ENCODE measurements at places on chromosomes 6 and 20.

DNA sequence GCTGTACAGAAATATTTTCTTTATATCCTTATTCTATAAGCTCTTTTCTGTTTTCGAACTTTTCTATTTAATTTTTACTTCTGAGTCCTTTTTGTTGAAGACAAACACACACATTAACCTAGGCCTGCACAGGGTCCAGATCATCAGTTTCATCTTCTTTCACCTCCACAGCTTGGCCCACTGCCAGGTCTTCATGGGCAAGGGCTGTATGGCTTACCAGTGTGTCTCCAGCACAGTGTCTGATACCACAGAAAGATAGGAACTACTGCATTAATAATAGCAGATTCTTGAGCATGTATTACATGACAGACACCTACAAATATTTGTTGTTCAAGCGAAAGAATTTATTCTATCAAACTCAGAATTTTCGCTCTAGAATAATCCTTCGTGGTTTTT lies 24.4 kb downstream of the QKI start:
- no peak for DNase-seq

GRCh38 chr20:10200330-10200729 lies 18.3 kb upstream of the SNAP25 start:
- no peak for DNase-seq

- no peak for DNase-seq
Observed at GRCh38 chr20:37775200-37775599, 81.4 kb downstream of the CTNNBL1 start.

GRCh38 chr6:71822625-71823024 lies 63.7 kb upstream of the RIMS1 start:
- DNase-seq, result no peak

DNA sequence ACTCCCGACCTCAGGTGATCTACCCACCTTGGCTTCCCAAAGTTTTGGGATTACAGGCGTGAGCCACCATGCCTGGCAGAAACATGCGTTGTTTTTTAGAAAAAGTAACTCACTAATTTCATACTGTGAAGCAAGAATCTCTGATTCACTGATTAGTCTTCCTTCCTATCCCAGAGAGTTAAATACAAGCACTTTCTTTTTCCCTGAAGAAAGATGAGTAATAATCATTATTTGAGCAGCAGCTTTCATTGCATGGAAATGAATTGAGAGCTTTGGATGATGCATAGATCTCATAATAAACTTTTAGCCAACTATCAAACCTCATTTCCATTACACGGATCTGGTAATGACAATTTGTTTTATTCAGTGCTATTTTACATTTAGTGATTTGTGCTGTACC lies 892.5 kb upstream of the EYS start:
- DNase-seq, result no peak

DNA sequence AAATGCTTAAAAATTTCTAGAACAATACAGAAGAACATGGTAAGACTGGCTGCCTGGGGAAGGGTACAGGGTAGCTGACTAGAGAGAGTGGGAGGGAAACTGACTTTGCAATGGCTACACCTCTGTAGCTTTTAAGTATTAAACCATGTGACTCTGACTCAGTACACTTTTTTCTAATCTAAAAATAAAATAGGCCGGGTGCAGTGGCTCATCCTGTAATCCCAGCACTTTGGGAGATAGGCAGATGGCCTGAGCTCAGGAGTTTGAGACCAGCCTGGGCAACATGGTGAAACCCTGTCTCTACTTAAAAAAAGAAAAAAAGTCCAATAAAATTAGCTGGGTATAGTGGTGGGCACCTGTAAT lies 18.5 kb downstream of the ATP9A start:
- DNase-seq, result no peak

- DNase-seq, result no peak
Observed at GRCh38 chr20:59644371-59644939, 40.1 kb downstream of the PHACTR3 start.

DNA sequence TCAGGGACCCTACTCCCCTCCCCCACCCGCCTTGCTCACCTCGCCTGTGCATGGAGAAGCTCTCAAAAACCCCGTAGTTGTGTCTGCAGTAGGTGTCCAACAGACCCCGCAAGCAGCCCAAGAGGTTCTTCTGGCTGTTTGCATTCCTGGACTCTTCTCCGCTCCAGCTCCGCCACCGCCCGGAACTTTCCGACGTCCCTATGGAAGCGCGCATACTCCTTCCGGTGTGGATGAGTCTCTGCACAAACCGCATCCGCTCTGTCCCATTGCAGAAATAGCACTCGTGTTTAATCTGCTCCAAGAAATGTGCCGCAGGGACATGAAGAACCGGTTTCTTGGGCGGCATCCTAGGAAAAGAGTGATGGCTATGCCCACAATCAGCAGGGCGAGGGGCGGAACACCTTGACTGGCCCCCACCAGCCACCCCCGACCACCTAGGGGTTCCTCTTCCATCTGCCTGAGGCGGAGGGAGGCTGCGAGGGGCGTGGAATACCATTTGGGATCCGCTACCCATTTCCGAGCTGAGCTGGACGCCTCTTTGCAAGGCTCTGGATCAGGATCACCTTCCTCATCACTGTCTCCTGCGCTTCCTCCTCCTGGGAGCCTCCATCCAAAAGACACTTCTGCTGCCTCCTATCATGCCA lies 20.2 kb downstream of the HLA-DRA start:
- DNase-seq, result no peak

GRCh38 chr20:36467076-36467999 lies 74.0 kb upstream of the MYL9 start:
- peak; percentile 30 for DNase-seq

DNA sequence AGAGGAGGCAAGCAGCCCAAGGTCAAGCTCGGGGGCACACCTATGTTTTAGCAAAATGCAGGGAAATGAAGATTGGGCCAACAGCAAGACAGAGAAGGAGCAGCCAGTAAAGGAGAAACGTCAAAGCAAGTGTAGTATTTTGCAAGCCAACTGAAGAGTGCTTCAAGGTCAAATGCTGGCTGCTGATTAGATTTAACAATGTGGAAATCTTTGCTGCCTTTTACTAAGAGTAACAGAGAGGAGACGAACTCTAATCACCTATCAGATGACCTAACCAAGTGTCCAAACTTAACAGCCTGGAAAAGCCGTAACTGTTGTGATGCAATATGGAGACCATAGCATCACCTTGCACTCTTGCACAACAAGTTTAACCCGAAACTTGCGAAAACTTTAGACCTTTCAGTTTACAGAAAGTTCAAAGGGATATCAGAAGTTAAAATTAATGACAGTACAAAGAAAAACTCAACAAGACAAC lies 30.4 kb downstream of the AKIRIN2 start:
- no peak for DNase-seq

DNA sequence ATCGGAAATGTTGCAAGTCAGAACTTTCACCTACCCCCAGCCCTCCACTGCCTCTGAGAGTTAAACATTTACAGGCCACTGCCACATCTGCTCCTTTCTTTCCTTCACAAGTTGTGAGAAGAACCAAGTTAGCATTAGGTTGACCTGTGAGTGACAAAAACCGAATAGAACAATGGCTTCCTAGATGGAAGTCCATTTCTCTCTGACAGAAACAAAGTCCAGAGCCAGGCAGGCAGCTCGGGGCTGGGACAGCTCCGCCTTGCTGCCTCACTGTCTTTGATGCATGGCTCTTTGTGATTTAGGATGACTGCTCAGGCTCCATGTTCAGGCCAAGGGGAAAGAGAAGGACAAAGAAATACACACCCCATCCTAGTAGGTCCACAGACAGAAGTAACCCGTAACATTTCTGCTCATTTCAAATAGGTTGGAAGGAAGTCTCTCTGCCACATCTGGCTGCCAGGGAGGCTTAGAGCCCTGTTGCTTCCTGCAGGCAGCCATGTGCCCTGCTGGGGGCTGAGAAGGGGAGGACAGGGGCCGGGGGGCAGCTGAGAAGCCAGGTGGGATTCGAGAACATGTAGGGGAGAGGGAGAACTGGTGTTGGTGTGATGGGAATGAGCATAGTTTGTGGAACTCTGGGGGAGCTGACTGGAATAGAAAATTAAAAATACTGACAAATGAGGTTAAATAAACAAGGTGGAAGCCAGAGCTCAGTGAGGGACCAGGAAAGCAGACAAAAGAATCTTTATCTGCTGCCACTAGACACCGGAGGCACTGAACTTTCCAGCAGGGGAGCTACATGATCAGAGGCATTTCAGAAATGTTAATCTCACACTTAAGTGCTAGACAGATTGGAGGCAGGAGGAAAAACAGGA lies 19.5 kb upstream of the IER3 start:
- DNase-seq, result no peak

DNA sequence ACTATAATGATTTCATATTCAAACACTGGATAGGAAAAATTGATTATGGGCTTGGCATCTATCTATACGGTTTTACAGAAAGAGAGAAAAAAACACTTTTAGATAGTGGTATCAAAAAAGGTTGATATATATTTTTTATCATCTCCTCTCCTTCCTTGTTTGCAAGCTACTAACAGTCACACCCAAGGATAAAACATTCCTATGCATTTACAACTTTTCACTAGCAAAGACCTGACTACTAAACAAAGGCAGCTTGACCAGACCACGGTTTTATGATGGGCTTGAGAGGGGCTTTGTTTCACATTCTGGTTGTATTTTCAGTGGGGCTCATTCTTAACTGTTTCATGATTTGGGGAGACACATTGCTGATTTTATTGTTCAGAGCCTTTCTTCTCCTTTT lies 477.6 kb upstream of the CITED2 start:
- no peak for DNase-seq

GRCh38 chr20:59016795-59017492 lies 2.3 kb upstream of the TUBB1 start:
- no peak for DNase-seq

DNA sequence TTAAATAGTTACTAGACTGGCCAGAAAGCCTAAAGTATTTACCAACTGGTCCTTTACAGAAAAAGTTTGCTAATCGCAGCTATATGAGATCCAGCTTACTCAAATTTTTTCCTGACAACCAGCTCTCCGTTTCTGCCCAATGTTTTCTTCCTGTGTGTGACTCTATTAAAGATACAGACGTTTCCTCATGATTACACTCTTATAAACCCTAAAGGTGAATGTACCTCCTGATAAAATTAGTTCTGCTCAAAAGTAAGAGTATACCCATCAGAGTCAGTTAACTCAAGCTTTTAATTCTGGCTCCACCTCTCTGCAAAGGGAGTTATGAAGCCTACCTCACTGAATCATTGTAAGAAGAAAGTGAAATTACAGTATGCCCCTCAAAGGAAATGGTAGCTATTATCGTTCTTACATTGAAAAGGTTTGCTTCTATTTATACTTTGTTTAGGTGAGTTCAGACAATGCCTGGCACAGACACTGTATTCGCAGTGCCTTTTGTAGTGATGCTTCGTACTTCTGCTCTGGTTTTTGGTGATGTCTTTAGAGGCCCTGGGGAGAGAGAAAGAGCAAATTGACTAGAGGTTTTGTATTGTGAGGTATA lies 10.2 kb upstream of the MROH8 start:
- no peak for DNase-seq

DNA sequence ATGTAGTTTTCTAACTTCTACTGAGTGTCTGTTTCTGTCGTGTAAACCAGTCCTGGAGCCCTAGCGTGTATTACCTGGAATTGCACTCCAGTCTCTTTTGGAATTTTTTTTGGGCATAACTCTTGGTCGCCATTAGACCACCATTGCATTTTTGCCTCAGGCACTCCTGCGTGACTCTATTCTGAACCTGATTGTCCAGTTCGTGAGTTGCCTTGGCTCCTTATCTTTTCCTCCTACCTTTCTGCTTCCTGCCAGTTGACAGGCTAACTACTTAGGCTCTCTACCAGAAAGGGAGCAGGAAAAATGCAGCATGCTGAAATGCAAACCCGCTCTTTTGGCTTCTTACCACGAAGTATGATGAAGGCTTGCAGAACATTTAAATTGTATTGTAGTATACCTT lies 490.9 kb upstream of the SOX4 start:
- no peak for DNase-seq

DNA sequence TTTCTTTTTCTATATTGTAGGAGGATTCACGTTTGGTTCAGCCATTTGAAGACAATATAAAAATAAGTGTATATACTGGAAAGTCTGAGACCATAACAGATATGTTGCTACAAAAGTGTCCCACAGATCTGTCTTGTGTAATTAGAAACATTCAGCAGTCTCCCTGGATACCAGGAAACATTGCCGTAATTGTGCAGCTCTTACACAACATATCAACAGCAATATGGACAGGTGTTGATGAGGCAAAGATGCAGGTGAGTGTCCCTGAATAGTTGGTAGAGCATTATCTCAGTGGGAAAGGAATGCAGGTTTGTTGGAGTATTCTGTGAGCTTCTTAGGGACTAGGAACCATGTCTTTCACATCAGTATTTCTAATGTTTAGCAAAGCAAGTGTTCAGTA lies 18.3 kb upstream of the ADGRF4 start:
- DNase-seq, result no peak
